Cortex of kidney (tissue), 1 donor: ENCODE measurements at places on chromosomes 11 and 22.

DNA sequence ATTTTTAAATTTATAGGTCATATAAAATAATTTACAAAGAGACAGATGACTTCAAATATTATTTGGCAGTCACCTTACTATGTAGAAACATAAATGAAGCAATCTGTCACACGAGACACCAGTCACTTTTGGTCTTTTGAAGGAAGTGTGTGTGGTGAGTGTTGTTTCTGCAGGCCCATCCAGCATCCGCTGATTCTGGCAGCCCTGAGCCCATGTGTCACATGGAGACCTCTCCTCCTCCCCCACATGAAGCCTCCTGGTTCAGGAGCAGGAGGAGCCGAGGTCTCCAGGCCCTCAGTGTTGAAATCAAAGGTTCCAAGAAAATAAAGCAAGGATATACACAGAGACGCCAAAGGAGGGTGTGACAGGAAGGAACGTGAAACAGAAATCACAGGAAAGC lies 60.1 kb downstream of the ARFGAP3 start:
- no peak for DNase-seq

GRCh38 chr22:46354176-46354992 lies 18.9 kb downstream of the TRMU start:
- DNase-seq: no peak

- no peak for DNase-seq
Measured at GRCh38 chr11:38252620-38253019, 1654.6 kb upstream of the RAG2 start.

DNA sequence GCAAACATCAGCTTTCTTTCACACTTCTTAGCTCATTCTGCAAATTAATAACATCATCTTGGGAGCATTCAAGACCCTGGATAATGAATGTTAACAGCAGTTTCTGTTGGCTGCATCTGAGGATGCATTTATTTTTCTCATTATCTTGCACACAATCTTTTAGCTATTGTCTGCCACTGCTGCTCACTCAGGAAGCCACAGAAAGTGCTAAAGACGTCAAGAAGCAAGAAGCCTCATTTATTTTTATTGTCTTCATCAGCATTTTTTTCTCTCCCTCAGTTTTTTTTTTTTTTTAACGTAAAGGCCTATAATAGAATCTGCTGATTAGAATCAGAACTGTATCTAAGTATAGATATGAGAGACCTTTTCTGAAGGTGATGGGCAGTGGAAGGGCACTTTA lies 1339.4 kb downstream of the FAM181B start:
- DNase-seq: no peak

GRCh38 chr11:30567120-30567519 lies 19.0 kb downstream of the MPPED2 start:
- DNase-seq: no peak

- DNase-seq: no peak
Measured at GRCh38 chr22:43392385-43392989, 19.3 kb upstream of the MPPED1 start.

GRCh38 chr22:17493419-17493981 lies 69.8 kb upstream of the SLC25A18 start:
- no peak for DNase-seq

- no peak for DNase-seq
Measured at GRCh38 chr11:104679258-104679657, 219.0 kb downstream of the CASP12 start.

DNA sequence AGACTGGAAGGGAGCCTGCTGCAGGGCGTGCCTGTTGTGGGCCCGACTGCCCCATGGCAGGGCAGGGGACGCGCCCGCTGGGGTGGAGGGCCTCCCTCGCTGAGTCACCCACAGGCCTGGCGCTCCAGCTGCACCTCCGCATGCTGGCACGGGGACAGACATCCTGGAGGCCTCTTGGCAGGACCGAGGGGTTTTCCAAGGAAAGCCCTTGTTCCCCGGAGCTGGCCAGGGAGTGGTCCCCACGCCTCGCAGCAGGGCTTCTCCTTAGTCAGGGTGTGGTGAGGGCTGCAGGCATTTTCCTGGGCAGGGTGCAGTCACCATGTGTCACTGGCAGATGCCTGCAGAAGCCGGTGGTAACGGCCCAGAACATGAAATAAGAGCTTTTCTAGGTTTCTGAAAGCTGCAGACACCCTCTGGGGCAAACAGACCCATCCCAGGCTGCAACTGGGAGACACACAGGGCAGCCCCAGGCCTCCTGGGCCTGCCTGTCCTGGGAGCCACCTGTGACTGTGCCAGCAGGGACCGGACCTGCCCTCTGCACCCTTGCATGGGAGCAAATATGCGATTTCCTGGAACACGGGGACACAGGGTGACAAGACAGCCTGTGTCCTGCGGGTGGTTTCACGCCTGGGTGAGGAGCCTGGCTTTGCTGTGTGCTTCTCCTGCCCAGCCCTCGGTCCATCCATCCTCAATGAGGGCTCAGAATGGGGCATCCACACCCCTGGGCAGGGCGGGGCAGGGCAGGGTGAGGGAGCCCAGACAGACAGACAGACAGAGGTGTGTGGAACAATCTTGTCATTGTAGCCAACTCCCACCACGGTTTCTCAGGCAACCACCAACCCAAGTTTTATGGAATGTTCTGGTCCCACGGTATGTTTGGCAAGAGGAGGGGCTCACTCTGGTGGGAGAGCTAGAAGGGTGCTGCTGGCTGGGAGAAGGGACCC lies 43.2 kb upstream of the FADD start:
- DNase-seq: no peak

- DNase-seq: no peak
Measured at GRCh38 chr11:117840881-117841550, 16.5 kb upstream of the FXYD2 start.
